Stimulated activated CD8-positive, alpha-beta memory T cell treated with anti-CD3 and anti-CD28 coated beads, Interleukin-15, amount 100 ng/mL, for 24 hours (primary cell): ENCODE measurements at places on chromosomes 1 and 21.

- DNase-seq = no peak
These were observed 8.6 kb downstream of the FMOD start for GRCh38 chr1:203342192-203342940.

DNA sequence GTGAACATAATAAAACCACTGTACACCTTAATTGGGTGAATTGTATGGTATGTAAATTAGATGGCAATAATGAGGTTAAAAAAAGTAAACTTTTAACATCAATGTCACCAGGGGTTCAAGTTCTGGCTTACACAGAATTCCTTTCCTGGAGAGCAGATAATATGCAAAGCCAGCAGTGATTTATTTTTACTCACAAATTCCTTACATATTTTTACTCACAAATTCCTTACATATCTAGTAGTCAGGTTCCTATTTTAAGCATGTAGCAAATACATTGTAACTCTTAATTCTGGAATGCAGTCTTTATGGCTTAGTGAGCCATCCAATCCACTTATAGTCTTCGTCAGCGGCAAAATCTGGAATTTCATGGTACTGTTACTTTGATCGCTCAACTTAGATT, 1.3 kb upstream of the UBE4B start:
- DNase-seq = no peak

DNA sequence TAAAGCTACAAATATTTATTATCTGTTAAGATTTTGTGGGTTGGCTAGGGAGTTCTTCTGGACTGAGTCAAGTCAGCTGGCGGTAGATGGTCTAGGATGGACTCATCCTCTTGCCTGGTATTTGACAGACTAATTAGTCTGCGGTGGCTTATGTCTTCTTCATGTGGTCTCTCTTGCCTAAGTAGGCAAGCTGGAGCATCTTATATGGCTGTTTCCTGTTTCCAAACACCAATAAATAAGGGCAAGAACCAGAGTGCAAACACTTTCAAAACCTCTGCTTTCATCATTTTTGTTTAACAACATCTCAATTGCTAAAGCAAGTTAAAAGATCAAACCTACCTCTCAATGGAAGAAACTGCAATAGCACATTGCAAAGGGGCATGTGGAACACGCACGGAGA, 484.8 kb downstream of the PTPRC start:
- no peak for DNase-seq

DNA sequence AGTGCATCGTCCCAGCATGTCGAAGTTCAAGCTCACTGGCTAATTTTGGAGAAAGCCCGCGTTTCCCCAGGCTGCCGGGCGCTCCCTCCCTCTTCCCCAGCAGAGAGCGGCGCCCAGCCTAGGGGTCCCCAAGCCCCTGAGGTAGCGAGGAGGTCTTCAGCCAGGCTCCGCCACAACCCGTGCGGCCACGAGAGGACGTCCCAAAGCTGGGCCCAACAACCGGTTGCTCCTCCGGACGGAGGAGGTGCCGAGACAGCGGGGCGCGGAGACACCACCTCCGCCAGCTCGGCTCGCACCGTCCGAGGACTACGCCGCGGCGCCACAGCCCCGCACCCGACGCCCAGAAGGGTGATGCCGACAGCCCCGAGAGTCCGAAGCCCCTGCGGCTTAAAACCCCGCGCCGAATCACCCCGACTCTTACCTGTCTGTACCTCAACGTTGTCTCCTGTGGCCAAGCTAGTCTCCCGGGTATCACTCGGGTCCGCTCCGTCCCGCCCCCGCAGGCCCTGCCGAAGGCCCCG, at the start of gene DENND2C:
TSS of gene DENND2C (minus strand) at position 488 of the 521 bp plus-strand sequence. CDS start 44,065 bp downstream, outside the sequence.
- no peak for DNase-seq
